Stimulated activated CD4-positive, alpha-beta T cell treated with anti-CD3 and anti-CD28 coated beads, Interleukin-1b, Interleukin-23, amount 100 ng/mL, for 4 hours (primary cell): ENCODE measurements at places on chromosomes 13 and 19.

GRCh38 chr19:2770055-2771013 is 12.7 kb downstream of the SGTA start:
- no peak for DNase-seq

DNA sequence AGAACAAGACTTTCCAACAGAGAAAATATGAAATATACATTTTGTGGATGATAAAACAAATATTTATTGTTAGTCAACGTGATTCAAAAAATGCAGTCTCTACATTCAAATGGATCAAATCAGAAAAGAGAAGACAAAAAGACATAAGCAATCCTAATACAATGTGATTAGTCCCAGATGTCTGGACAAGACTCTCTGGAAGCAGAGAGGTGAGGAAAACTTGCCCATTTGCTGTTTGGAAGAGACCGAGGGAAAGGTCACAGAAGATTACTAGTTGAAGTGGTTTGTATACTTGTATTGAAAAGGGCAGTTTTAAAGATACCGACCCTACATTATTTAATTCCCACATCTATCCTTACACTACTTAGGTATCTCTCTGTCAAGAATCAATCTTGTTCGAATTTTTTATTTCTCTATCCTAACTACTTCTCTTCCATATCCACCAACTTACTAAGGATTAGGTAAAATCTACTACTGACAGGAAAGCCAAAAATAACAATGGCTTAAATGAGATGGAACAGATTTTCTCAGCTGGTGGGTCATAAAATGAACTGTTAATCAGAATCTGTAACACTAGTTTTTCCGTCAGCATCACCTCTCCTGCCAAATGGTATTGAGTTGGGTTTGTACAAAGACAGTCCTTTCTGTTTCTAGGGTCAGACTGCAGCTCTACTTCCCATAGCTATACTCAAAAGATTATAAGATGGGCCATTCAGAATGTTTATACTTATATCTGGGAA is 497.1 kb downstream of the DCT start:
- DNase-seq: no peak

GRCh38 chr13:72545030-72545719 is 182.3 kb downstream of the MZT1 start:
- no peak for DNase-seq

GRCh38 chr19:28999724-29000433 is 213.1 kb downstream of the UQCRFS1 start:
- no peak for DNase-seq

- DNase-seq: no peak
Measured at GRCh38 chr13:23557733-23558132, 12.5 kb upstream of the TNFRSF19 start.

DNA sequence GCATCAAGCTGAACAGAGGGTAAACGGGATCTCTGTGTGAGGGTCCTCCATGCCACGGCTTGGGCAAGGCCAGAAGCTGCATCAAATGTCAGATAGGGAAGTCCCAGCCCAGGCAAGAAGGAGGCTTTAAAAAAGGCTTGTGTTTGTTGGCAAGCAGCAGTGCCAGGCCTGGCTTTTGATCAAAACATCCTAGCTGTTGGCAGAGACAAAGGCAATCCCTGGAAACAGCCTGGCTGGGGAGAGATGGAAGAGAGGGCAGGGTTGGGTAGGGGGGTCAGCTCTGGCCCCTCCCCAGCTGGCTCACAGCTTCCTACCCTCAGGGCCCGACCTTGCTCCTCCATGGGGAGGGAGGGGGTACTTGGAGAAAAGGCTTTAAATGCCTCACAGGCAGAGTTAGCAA is 61.8 kb upstream of the KCTD15 start:
- no peak for DNase-seq

DNA sequence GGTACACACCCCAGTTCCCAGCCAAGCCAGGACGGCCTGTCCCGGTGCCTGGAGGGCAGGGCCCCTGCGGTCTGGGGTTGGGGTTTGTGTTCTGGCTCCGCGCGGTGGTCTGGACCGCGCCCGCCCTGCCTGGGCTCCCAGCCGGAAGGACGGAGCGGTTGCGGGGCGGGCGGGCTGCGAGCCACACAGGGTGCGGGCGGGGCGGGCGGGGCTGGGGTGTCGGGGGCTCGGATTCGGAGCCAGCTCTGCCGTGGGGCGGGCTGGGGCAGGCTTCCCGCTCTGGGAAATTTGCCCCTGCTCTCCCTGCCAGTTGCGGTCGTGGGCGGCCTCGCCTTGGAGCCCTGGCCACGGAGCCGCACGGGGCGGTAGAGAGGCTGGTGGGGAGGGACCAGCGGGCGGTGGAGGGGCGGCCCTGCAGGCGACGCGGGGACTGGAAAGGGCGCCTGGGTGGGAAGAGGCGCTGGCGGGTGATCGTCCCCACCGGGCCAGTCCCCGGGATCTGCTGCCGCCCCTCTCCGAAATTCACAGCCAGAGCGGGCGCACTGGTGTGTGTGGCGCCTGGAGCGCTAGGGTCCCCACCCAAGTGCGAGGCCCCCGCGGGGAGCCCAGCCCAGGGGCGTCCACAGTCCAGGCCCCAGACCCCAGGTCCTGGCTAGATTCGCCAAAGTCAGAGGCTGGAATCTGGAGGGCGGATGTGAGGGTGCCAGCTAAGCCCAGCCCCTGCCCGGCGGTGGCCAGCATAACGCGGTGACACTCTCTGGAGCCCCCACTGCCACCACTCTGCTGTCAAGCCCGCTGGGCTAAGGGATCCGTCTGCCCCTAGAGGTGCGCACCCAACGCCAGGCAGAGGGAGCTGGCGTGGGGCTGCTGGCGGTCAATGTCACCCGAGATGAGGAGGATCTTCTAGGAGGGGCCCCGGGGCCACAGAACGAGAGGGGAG is 11.0 kb upstream of the ZNF492 start:
- DNase-seq: no peak

DNA sequence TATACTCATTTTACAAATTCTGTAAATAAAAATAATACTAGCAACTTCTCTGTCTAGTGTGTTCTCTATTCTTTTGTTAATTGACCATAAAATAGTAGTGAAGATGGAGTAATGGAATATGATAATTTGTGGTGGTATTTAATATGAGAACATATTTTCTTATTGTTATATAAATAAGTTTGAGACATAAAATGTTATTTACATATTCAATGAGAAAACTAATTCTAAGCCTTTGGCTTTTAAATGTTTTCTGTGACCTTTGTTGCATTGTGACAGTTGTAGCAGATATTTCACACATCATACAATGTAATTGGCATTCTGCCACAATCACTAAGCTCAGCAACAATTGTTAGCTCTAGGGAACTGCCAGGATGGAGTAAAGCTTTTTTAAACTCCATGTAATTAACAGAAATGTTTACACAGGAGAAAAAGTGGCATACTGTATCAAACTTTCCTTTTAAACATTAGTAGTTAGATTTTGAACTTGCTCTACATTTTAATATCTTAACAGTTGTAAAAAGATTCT is 562.1 kb upstream of the PCDH9 start:
- DNase-seq: no peak
